Thymus (tissue), 14 donors: ENCODE measurements at places on chromosomes 4 and X. TPM values are rescaled to one million over a fixed set of nuclear protein-coding genes. Genes with fewer than 3 reads are reported as not detected.

- H3K27me3 ChIP-seq: no peaks in the 10 kb centered on the region
- no peak for DNase-seq
- no peaks in the 10 kb centered on the region for H3K36me3 ChIP-seq
- no peak overlapping the region for H3K4me3 ChIP-seq
- H3K27ac ChIP-seq: no peak overlapping the region
Measured at GRCh38 chr4:147198411-147199051, 252.9 kb upstream of the TTC29 start.

- H3K4me3 ChIP-seq: no peak overlapping the region
- H3K27me3 ChIP-seq: peaks cover 35% of the 10 kb centered on the region
- DNase-seq: no peak
- H3K36me3 ChIP-seq: no peaks in the 10 kb centered on the region
- H3K27ac ChIP-seq: no peak overlapping the region
Measured at GRCh38 chr4:118357601-118358000, 4.8 kb upstream of the PRSS12 start.

DNA sequence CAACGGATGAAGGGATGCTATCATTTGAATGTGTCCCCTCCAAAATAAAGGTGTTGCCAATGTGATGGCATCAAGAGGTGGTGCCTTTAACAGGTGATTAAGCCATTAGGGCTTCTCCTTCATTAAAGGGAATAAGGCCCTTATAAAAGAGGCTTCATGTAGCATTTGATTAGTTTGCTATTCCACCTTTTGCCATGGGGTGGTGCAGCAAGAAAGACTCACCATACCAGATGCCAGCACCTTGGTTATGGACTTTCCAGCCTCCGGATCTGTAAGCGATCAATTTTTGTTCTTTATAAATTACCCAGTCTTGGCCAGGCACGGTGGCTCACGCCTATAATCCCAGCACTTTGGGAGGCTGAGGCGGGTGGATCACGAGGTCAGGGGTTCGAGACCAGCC lies 7.9 kb upstream of the SLC25A43 start:
- no peak for DNase-seq
- H3K27me3 ChIP-seq: no peaks in the 10 kb centered on the region
- H3K4me3 ChIP-seq: no peak overlapping the region
- H3K27ac ChIP-seq: no peak overlapping the region
- no peaks in the 10 kb centered on the region for H3K36me3 ChIP-seq
- H3K4me1 ChIP-seq: no peaks in the 10 kb centered on the region

DNA sequence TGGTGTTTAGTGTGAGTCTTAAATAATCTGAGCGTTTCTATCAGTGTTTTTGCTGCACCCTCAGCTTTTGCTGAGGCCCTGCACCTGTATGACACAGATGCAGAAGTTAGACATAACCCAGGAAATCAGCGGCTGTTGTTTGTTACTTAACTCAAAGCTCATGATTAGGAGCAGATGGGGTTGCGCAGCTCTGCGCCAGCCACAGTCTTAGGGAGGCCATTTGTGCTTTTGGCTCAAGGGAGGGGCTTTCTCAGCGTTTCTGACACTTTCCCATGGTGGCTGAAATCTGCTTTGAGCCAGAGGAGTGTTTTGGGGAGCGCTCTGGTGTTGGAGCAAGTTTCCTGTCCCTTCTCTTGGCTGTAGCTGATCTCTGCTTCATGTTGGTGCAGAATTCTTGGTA lies 433.8 kb downstream of the NAF1 start:
- no peaks in the 10 kb centered on the region for H3K4me1 ChIP-seq
- no peaks in the 10 kb centered on the region for H3K27me3 ChIP-seq
- no peak for DNase-seq
- no peak overlapping the region for H3K4me3 ChIP-seq
- no peak overlapping the region for H3K27ac ChIP-seq
- H3K36me3 ChIP-seq: no peaks in the 10 kb centered on the region

The PNMA6A gene
- total RNA-seq: 0.71 TPM
